Activated T-cell treated with anti-CD3 and anti-CD28 coated beads, Interleukin-2, amount 50 U/mL, for 24 hours (primary cell): ENCODE measurements at places on chromosomes 7 and 10.

- DNase-seq = peak; percentile 27
These were observed 811 bp downstream of the GPC2 start for GRCh38 chr7:100176096-100177044.

DNA sequence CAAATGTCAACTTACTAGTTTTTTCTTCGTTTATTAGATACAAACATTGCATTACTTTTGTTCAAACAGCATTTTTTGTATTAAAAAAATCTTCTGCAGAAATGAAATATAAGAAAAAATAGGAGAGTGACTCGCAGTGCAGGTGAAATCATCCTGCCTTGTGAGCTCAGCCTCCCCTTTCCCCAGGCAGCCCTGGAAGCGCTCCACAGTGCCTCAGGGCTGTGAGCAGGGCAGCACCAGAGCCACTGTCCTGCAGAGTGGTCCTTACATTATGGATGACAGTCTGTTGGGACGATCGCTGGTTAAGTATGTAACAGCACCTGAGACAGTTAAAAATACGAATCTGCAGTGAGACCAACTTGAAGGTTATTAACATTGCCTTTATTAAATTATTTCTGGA, 695.4 kb upstream of the POM121L12 start:
- no peak for DNase-seq

- no peak for DNase-seq
These were observed 9.0 kb downstream of the MTURN start for GRCh38 chr7:30143748-30144251.

DNA sequence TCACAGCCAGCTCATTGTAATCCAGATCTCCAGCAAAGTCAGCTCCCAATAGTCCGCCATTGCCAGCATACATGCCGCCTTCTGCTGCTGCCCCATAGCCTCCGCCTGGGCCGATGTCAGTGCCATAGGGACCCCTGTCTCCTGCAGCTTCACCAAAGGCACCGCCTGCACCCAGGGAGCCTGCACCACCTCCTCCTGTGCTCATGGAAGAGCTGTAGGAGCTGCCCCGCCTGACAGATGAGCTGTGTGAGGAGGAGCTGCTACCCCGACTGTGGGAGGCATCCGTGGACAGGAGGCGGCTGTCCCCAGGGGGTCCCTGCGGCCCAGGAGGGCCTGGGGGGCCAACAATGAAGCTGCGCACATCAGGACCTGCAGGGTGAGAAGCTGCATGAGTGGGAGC, 51.7 kb downstream of the COL17A1 start:
- no peak for DNase-seq

- DNase-seq = no peak
These were observed 56.6 kb downstream of the MPLKIP start for GRCh38 chr7:40077849-40078248.

GRCh38 chr10:10247585-10247984, 770.1 kb upstream of the CELF2 start:
- DNase-seq = no peak

- DNase-seq = no peak
These were observed 15.8 kb downstream of the ANKRD22 start for GRCh38 chr10:88835910-88836221.

- no peak for DNase-seq
These were observed 63.0 kb downstream of the RALA start for GRCh38 chr7:39686261-39686924.

DNA sequence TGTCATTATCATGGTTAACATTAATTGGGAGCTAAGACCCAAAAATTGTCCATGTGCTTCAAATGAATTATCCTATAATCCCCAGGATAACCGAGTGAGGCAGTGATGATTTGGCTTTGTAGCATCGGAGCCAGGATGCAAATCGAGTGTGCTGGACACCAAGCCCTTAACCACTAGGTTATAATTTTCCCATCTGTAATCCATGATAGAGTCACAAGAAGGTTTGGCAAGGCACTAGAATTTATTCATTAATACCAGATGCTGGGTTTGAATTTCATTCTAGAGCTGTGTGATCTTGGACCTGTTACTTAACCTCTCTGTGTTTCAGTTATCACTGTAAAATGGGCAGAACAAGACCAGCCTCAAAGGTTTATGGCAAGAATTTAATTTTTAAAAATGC, 21.0 kb upstream of the ITGB1 start:
- DNase-seq = no peak

- peak; percentile 63 for DNase-seq
These were observed 4.4 kb upstream of the CCL26 start for GRCh38 chr7:75776295-75776971.

DNA sequence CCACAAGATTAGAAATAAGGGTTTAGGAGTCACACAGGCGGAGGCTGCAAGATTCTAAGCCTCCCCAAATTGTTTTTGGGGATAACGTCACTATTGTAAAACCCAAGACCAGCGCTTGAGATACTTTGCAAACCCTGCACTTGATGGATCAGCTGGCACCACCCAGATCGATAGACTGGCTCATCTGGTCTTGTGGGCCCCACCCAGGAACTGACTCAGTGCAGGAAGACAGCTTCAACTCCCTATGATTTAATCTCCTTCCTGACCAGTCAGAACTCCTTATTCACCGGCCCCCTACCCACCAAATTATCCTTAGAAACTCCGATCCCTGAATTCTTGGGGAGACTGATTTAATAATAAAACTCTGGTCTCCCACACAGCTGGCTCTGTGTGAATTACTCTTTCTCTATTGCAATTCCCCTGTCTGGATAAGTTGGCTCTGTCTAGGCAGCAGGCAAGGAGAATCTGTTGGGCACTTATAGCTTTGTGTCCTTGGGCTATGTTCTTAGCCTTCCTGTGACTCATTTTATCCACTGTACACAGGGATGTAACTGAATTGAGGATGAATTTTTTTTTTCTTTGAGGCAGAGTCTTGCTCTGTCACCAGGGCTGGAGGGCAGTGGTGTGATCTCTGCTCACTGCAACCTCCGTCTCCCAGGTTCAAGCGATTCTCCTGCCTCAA, 64.4 kb upstream of the CARD11 start:
- no peak for DNase-seq

- DNase-seq = no peak
These were observed 1.4 kb downstream of the CDK5 start for GRCh38 chr7:151056283-151056665.

DNA sequence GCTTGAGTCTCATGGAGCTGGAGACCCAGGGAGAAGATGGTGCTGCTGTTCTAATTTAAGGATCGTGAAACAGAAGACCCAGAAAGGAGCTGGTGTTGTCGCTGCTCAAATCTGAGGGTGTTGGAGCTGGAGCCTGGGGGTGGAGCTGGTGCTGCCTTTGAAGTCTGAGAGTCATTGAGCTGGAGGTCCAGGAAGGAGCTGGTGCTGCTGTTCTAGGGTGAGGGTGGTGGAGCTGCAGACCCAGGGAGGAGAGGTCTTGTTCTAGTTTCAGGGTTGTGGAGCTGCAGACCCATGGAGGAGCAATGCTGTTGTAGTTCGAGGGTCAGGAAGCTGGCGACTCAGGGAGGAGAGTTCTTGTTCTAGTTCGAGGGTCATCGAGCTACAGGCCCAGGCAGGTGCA, 84.1 kb upstream of the ZNF479 start:
- DNase-seq = no peak

- peak; percentile 8 for DNase-seq
These were observed 159.3 kb downstream of the PTPRN2 start for GRCh38 chr7:158428131-158428836.

GRCh38 chr10:79610601-79611191, at the start of gene SFTPA1:
Gene SFTPA1 (plus strand): TSS chr10:79610939. CDS start chr10:79611826, 887 bp downstream.
- no peak for DNase-seq

GRCh38 chr10:84314275-84314674, 14.1 kb upstream of the CCSER2 start:
- DNase-seq = no peak

DNA sequence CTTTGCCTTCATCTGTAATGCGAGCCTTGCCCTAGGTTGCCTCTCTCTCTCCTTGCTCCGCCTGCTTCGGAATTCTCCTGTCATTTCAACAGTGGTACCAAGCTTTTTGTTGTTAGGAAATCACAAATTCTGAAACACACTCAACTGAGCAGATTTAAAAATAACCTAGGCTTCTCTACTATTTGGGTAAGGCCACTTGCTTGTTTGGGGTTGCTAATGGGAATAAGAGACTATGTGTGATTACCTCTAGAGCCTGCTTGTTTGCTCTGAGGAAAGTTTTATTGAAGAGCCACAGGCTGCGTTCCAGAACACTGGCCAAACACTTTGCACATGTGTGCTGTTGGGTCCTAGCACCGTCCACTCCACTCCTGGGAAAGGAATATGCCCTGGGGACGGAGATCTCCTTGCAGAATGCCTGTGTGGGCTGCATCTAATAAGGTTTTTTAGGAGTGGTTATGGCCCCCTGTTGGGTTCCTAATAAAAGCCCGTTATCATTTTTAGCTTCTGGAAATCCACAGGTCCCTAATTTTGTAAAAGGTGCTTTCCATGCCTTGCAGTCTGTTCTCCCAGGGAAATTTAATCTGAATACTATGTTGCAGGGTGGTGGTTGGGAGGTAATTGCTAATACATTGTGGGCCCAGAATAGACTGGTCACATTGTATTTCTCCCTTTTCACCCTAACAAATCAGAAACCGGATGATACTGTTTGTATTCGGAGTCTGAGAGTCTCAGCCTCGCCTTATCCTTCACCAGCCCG, 68.7 kb upstream of the KLF6 start:
- no peak for DNase-seq

DNA sequence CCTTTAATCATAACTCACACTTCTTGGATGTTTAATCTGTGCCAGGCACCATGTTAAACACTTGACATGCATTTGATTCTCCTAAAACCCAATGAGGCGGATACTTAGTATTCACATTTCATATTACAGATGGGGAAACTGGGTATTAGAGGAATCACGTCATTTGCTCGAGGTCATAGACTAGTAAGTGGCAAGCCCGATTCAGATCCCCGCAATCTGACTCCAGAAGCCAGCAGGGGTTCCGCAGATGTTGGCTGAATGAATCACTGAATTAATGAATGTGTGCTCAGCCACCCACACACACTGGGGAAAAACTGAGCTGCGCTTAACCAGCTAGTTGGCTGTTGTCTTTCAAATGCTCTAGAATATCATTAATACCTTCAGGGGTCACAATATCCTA, 22.5 kb upstream of the ENO4 start:
- no peak for DNase-seq

- DNase-seq = no peak
These were observed 9.8 kb upstream of the CAMK2B start for GRCh38 chr7:44335184-44335583.

DNA sequence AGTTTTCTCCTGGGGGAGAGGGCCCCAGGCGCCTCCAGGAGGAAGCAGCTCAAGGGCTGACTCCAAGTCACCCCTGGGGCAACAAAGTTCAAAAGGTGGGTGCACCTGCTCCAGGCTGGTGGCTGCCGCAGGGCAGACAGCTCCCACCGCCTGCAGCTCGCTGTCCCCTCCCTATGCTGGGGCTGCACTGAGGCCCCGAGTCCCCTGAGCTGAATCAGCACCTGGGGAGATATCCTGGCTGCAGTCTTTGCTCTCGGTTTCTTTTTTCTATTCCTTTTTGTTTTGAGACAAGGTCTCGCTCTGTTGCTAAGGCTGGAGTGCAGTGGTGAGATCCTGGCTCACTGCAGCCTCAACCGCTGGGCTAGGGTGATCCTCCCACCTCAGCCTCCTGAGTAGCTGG, 183.4 kb downstream of the DNAJB6 start:
- DNase-seq = peak; percentile 12

- no peak for DNase-seq
These were observed 94.2 kb downstream of the EBF3 start for GRCh38 chr10:129869596-129870473.

DNA sequence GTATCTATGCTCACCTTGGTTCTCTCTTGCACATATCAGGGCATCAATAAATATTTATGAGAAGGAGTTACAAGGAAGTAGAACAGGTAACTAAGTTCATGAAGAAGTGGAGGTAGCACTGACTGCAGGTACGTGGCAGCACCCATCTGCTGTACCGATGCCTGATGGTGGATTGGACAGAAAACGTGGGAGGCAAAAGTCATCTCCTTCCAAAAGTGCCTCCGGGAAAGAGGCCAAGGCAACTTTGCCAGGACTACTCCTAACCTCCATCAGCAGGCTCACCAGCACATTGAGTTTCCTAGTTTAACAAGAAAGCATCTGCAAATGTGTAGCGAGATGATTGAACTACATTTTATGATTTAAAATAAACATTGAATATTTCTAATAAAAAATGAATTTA, 248.8 kb downstream of the ANKRD7 start:
- DNase-seq = no peak

DNA sequence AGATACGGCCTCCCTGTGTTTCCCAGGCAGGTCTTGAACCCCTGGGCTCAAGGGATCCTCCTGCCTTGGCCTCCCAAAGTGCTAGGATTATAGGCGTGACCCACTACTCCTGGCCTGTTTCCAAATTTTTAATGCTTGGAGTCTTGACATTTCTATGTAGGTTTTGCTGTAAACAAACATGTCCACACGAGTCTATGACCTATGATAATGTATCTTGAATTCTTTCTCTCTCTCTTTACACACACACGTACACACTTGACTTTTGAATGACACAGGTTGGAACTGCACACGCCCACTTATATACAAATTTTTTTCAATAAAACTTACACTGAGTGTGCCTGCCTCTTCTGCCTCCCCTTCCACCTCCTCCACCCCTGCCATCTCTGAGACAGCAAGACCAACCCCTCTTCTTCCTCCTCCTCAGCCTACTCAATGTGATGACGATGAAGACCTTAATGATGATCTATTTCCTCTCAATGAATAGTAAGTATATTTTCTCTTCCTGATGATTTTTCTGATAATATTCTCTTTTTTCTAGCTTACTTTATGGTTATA, 44.1 kb upstream of the LAMB1 start:
- DNase-seq = no peak

DNA sequence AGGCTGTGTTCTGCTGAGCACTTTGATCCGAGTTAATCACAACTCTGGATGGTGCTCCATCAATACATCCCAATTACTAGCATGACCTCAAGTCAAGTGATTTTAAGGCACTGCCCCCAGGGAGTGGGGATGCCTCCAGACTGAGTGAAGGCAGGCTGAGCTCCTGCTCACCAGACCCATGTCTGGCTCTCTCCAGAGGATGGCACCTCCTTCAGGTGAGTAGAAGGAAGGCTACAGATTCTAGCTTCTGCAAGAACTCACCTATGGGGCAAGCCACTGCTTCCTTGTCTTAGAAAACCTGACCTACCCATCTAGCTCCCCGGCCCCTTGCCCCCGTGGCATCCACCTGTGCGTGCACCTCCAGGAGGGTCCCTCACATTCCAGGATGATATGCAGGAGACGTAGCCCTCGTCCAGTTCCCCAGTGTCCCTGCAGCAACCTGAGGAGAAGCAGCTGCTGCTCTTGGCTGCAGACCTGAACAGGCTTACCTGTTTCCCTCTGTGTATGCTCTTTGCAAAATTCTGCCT, 390.3 kb downstream of the GRID1 start:
- no peak for DNase-seq
